CD4-positive, alpha-beta T cell treated with Interferon gamma for 1 hour (primary cell): ENCODE measurements at places on chromosomes 13 and 19.
A peak's percentile ranks its signal among the peaks of the same experiment; 100 is the strongest.

GRCh38 chr13:46307554-46307953 is 79.5 kb downstream of the RUBCNL start:
- DNase-seq = no peak

GRCh38 chr13:91349992-91350911 is 2.8 kb downstream of the MIR17HG start:
- DNase-seq = no peak

DNA sequence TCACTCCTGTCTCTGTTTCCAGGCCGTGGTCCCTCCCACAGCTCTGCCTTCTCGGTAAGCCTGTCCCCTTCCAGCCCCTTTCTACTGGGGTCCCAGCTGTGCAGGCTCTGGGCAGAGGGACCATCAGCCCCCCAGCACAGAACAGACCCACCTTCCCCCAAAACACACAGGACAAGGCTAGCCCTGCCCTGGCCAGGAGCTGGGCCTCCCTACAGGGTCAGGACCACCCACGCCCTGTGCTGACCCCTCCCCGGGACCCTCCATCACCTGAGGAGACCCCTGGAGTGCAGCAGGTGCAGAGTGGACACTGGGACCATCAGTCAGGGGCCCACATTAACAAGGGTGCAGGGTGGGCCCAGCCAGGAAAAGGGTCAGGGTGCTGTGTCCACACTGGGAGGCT is 13.9 kb downstream of the CEACAM3 start:
- no peak for DNase-seq

- DNase-seq = no peak
Measured at GRCh38 chr13:43934273-43934672, 54.6 kb downstream of the LACC1 start.

DNA sequence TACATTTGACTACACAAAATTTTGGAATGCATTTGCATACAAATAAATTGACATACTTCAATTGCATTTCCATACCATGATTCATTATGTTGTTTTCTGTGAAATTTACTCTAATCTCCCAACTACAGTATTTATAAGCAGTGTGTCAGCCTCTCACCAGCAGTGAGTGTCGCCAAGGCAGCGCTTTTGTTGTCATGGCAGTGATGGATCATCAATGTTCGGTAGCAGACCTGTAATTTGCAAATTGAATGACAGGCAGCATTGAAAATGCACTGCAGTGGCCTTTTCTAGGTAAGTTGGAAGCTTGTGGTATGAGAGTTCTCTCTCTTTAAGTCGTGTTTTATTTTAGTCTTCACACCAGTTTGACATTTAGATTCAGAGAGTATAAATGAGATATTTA is 534.1 kb downstream of the PCDH17 start:
- no peak for DNase-seq

GRCh38 chr13:94947392-94947791 is 235.0 kb upstream of the SOX21 start:
- DNase-seq = no peak

- DNase-seq = no peak
Measured at GRCh38 chr19:6856749-6857372, 30.5 kb upstream of the ADGRE1 start.

GRCh38 chr19:12997967-12998940 is 3.0 kb downstream of the NFIX start:
- no peak for DNase-seq

DNA sequence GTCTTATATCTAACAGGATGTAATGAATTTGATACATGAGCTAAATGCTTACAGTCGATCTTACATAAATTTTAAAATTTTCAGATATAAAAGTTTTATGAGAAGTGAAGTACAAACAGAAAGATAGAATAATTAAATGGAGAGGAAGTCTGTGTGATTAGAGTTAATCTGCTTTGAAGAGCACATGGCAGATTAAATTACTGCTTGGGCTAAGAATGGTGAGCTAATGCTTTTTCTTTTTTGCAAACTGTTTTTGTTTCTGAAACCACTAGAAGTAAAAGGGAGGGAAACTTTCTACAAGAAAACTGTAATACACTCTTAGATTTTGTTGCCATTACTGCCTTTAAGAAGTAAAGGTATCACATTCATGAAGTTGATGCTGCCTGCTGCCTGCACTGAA is 96.3 kb upstream of the SPRY2 start:
- DNase-seq = no peak

- no peak for DNase-seq
Measured at GRCh38 chr13:25135896-25136295, 36.2 kb downstream of the AMER2 start.

DNA sequence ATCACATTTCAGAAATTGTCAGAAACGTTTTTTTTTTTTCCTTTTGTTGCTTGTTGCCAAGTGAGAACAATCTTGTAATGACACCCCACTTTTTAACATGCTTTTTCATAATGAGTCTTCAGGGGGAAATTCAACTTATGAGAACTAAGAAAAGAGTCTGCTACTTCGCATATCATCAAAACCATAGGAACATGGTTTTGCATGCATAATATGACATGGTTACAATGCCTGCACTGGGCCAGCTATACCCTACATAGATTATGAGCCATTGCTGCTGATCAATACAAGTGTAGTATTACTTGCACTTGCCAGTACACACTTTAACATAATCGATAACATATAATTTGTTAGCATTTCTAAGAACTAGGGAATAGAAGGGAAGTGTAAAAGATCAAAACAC is 191.0 kb upstream of the NBEA start:
- no peak for DNase-seq

DNA sequence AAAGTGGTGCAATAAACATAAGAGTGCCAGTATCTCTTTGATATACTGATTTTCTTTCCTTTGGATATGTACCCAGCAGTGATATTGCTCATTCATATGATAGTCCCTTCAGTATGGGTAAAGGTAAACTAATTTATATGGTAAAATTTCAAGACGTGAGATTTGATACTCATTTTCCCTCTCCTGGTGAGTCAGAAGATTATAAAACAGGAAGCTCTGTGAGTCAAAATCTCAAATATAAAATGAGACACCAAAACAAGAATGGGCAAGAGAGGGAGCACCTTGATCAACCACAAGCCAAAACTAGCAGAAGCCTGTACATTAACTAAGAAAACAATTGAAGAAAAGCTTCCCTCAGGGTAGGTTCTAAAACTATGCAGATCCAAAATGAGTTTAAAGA is 216.3 kb downstream of the SLITRK6 start:
- no peak for DNase-seq

DNA sequence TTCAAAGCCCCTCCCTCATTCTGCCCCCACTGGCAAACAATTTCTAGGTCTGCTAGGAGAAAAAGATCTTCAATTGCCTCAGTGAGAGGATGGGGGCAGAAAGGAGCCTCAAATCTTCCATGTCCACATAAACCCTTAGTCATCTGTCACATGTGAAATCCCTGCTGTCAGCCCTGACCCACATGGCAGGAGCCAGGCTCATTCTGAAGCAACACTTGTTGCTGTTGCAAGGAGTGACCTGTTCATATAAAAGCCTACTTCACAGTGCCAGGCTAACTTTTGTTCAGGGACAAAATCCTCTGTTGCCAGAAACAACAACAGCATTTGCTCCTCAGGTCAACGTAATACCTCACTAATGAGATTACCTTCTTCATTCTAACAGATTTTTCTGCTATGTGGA is 70.5 kb downstream of the IRS2 start:
- DNase-seq = peak; percentile 42

- DNase-seq = no peak
Measured at GRCh38 chr19:49491804-49492572, 4.2 kb upstream of the RPS11 start.

GRCh38 chr19:51372649-51373504 is at the start of gene NKG7:
NKG7 (minus strand) TSS chr19:51372654; CDS start chr19:51372535, 119 bp downstream.
- peak; percentile 78 for DNase-seq

GRCh38 chr13:35468195-35468594 is 8.3 kb downstream of the MAB21L1 start:
- DNase-seq = no peak

DNA sequence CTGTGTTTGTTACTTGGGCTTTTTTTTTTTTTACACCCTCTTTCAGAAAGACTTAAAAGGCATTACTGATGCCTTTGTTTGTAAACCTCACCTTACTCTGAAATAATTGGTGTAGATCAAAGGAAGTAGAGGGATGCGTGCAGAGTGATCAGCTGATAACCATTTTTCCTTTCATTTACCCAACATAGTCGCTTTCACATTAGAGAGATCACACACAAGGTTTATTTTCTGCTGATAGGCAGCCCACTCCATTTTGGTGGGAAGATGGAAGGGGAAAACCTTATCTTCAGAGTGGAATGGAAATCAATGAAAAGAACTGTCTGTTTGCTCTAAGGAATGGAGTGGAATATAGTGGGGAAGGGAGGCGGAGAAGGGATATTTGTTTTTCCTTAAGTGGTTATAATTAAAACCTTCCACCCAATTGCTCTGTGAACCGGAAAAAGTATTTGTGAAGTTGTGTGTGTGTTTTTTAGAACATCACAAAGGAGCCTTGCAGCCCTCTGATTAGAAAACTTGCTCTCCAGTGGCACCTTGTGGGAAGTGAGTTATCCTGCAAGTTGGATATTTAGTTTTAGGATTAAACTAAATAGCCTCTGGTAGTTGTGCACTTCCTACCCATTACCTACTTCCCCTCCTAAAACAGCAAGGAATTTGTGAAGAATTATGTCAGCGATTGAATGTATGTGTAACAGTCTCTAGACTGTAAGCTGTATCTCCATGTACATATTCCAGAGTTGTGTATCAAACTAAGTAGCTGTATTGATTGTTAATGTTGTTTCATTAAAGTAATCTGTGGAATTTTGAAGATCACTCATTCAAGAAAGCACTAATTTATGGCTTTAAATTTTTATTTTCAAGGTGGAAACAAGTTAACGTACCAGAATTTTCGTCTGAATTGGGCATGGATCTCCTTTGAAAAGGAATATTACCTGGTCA is 76.8 kb downstream of the FREM2 start:
- no peak for DNase-seq

- DNase-seq = no peak
Measured at GRCh38 chr13:112073245-112074138, 6.5 kb downstream of the SOX1 start.

- no peak for DNase-seq
Measured at GRCh38 chr19:13781547-13781946, 7.3 kb downstream of the C19orf53 start.

DNA sequence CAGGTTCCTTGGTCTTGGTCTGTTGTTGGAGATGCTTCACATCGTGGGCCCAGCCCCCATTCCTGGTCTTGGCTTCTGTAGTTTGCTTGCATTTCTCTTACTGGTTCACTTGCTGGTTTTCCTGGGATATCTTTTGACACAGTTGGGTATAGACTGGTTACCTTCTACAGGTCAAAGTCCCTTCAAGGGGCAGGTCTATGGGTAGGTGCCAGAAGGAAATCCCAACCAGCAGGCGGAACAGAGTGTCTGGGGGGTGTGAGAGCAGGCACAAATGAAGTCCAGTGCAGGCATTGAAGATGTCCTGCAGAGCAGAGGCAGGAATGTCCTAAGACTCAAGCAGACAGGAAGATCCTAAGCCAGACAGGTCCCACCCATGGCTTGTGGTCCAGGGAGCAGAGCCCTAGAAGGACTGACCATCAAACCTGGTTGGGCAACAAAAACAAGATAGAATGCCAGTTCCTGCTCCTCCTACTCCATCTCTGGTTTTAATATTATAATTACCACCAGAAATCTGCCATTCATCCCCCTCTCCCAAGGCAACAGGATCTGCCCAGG is 17.7 kb upstream of the WASF3 start:
- DNase-seq = no peak

- DNase-seq = no peak
Measured at GRCh38 chr19:50702871-50703829, 16.5 kb downstream of the SHANK1 start.

DNA sequence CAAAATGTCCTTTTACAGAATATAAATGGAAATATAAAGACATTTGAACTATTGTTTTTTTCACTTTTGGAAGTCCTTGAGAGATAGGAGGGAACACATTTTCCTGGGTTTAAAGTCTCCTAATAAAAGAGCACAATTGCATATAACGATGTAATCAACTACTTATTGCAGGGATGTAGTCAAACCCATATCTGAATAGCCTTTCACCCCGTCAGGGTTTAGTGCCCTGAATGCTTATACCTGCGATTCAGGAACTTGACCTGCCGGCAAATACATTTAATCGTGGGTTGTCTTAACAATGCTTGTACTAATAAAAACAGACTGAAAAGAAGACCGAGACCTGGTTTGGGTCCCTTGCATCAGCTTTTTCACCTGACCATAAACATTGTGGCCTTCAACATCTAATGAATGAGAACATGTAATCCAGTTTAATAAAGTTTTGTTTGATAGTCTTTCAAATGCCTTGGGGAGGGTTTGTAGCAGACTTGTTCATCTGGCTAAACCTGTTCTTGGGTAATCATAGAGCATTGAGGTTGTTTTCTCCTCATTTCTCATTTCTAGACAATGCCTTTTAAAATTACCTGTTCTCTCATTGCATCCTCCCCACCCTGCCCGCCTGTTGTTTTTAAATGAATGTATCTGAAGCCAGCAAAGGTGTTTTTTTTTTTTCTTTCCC is 7.0 kb downstream of the KLF5 start:
- no peak for DNase-seq

- DNase-seq = no peak
Measured at GRCh38 chr13:40172878-40173277, 493.6 kb downstream of the FOXO1 start.

GRCh38 chr19:42286349-42287016 is 15.4 kb upstream of the PRR19 start:
- no peak for DNase-seq

DNA sequence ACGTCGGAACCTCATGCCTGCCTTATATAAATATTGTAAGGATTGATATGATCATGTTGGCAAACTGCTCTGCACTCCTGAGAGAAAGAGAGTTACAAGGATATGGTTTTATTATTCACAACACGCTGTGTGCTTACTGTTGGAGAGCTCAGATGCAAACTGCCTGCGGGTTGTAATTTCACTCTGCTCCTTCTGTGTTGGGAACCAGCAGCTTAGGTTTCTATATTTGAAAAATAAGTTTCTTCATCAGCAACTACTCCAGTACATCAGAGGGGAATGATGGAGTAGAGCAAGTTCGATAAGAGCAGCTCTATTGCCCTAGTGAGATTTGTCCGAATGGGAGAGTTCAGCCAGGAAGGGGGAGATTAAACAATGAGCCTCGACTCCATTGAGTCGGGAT is 106.9 kb upstream of the UBL3 start:
- DNase-seq = no peak

- no peak for DNase-seq
Measured at GRCh38 chr13:65613004-65613403, 1617.1 kb downstream of the PCDH9 start.

DNA sequence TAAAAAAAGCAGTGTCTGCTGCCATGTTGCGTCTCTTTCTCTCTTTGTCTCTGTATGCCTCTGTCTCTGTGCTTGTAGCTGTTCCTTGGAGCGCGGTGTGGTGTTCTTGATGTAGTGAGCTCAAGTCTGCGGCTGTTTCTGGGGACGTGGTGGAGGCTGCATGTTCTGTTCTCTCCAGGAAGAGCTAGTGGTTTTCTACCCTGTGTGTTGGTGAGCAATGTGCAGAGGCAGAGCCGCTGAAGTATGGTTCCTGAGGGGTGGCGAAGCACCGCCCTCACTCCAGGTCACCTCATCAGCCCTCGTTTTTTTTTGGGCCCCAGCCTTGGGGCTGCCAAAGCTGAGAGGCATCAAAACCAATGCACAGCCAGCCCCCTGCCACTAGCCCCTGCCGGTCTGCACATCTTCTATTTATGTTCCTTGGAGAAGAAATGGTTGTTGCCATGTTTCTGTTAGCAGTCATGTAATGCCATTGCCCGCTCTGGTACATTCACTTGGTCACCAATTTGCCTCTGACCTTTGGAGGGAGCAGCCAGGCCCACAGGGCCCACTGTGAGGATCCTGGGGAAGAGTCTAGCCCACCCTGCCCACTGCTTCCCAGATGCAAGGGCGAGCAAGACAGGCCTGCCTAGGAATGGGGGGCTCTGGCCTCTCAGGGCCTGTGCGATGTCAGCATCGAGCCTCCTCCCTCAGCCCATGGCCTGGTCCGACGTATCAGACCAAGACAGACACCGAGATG is 7.2 kb downstream of the HNRNPL start:
- DNase-seq = peak; percentile 66
